Activated CD4-positive, alpha-beta T cell treated with anti-CD3 and anti-CD28 coated beads, Interleukin-2, amount 10 ng/mL, durations not matched to agents 7 days and 5 days (primary cell): ENCODE measurements at places on chromosomes 7 and 10. TPM values are rescaled to one million over a fixed set of nuclear protein-coding genes. Genes with fewer than 3 reads are reported as not detected.

Gene CALHM3
- total RNA-seq = 0.17 TPM

Gene SH2B2
- total RNA-seq = 0.12 TPM

Gene MYL10
- not detected for total RNA-seq

Gene SEMA3C
- not detected for total RNA-seq

- H3K4me1 ChIP-seq = peaks cover 55% of the 10 kb centered on the region
- H3K36me3 ChIP-seq = peaks cover 11% of the 10 kb centered on the region
- H3K27ac ChIP-seq = peak overlapping the region; percentile 82
- H3K27me3 ChIP-seq = no peaks in the 10 kb centered on the region
- peak; percentile 65 for DNase-seq
These were observed 2.0 kb downstream of the CUL1 start for GRCh38 chr7:148700661-148701064.

DNA sequence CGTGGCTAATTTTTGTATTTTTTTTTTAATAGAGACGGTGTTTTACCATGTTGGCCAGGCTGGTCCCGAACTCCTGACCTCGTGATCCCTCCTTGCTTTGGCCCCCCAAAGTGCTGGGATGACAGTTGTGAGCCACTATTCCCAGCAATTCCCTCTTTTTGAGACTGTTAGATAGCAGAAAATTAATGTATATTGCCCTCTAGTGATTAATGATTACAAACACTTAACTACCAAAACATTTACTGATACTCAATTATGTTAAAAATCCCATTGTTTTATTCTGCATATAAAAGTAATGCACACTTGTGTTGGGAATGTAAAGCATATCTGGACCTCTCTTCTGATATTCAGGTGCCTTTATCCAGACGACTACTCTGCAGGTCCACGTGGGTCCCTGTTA lies 41.2 kb upstream of the COBL start:
- no peak overlapping the region for H3K4me3 ChIP-seq
- H3K27me3 ChIP-seq = no peaks in the 10 kb centered on the region
- no peaks in the 10 kb centered on the region for H3K4me1 ChIP-seq
- no peak for DNase-seq
- H3K27ac ChIP-seq = no peak overlapping the region

DNA sequence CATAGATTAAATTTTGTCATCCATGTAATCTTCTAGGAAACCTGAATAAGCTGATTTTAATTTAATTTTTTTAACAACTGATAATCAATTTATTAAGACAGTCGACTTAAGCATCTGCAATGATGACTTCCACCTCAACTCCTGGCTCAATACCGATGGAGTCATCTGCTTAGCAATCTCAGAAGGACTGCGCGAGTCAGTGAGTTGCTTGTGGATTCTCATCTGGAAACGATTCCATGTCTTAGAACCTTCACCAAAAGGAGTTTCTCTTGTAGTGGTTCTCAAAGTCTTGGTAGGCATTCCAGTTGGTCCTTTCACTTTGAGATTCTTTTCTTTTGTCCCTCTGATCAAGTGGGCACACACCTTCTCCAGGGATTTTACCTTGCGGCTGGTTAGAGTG lies 85.5 kb downstream of the XRCC2 start:
- no peaks in the 10 kb centered on the region for H3K36me3 ChIP-seq
- no peaks in the 10 kb centered on the region for H3K4me1 ChIP-seq
- no peak overlapping the region for H3K4me3 ChIP-seq
- no peak overlapping the region for H3K27ac ChIP-seq
- no peak for DNase-seq
